Breast epithelium (tissue), 4 donors: ENCODE measurements at places on chromosomes 2 and 18.
A peak's percentile ranks its signal among the peaks of the same experiment; 100 is the strongest.

GRCh38 chr2:105590780-105591660 is 153.7 kb upstream of the NCK2 start:
- H3K4me1 ChIP-seq = no peaks in the 10 kb centered on the region
- H3K27me3 ChIP-seq = no peaks in the 10 kb centered on the region
- no peak overlapping the region for H3K27ac ChIP-seq
- DNase-seq = no peak
- H3K4me3 ChIP-seq = no peak overlapping the region

DNA sequence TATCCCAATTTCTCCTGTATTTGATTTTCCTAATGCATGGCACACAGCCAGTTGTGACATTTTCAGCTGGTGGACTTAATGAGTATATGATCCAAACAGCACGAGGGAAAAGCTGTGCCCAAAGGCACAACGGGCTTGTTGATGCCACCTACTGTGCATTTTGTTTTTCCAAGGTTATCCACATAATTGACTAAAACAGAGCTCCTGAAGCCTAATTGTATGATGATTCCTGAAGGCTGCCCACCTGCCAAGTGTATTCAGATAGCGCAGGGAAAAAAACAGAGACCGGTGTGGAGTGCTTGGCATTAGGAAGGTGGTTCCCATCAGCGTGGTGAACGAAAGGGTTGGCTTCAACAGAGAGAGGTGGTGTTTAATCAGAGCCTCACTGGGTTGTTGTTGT is 14.9 kb downstream of the RBMS1 start:
- no peaks in the 10 kb centered on the region for H3K36me3 ChIP-seq
- no peaks in the 10 kb centered on the region for H3K27me3 ChIP-seq
- no peak overlapping the region for H3K27ac ChIP-seq
- DNase-seq = no peak
- H3K4me3 ChIP-seq = no peak overlapping the region

DNA sequence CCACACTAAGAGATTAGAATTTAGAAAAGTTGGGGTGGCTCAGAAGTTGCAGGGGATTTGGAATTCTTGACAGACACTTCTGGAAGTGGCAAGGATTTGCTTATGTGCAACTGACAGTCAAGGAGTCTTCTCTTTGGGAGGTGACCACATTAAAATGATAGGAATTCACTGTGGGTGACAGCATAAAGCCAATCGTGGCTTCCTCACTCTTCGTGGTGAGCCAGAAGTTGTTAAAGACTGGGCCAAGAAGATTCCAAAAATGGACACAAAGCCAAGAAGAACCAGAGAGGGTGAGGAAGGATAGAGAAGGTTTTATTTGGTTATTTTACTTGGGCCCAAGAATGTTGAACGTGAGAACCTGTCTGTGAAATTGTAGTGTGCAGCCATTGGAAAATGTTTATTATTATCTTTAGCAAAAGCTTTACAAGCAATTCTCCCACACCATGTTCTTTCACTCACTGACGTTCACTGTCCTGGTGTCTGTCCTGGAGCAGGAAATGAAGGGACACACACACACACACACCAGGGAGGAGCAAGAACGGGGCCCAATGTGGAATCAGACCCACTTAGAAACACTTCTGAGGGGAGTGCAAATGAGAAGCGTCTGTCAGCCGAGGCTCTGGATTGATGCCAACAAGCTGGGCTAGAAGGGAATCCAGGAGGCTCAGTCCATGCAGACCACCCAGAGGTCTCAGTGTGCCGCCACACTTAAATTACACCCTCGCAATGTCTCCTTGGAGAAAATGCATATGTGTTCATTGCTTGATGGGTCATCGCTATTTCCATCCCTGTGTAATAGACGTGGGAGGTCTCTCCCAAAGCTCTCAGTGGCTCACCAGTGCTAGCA is 37.2 kb downstream of the STEAP3 start:
- H3K27ac ChIP-seq = no peak overlapping the region
- H3K36me3 ChIP-seq = no peaks in the 10 kb centered on the region
- no peaks in the 10 kb centered on the region for H3K27me3 ChIP-seq
- H3K4me1 ChIP-seq = no peaks in the 10 kb centered on the region
- no peak overlapping the region for H3K4me3 ChIP-seq

DNA sequence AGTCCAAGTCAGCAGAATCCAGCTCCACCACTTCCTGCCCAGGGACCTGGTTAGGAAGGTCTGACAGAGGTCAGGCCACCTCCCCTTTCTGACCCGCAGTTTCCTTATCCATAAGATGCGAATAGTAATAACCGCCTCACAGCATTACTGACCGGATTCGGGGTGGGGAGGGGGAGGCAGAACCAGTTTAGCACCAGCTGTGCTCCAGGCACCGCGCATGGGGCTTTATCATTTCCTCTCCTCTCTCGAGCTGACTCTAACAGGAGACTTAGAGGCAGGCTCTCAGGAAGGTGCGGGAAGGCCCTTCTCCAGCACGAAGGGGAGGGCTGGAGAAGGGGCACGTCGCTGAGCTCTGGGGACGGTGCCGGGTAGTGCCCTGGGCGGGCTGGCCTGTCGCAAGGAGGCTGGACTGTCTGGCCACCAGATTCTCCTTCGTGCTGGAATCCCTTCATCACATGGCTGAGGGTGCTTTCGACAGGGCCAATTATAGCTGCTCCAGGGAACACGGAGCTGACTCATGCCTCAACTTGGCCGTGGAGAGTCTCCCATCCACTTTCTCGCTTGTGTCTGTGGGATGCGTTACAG is 5.7 kb downstream of the EHD3 start:
- H3K4me3 ChIP-seq = no peak overlapping the region
- peak overlapping the region; percentile 92 for H3K27ac ChIP-seq
- DNase-seq = no peak
- no peaks in the 10 kb centered on the region for H3K27me3 ChIP-seq

DNA sequence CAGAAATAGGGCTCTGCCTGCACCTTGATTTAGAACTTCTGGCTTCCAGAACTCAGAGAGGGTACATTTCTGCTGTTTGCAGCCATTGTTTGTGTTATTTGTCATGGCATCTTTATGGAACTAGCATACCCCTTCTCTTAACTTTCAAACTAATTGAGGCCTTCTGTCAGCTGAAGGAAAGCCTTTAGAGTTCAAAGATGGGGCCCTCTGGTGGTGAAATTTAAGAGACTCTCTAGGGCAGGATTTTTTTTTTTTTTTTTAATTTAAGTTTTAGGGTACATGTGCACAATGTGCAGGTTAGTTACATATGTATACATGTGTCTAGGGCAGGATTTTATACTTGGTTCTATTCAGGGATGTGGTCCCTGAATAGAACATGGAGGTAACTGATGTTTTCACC is 260.6 kb upstream of the LINC00305 start:
- no peaks in the 10 kb centered on the region for H3K27me3 ChIP-seq
- no peaks in the 10 kb centered on the region for H3K36me3 ChIP-seq
- no peak for DNase-seq
- H3K4me1 ChIP-seq = no peaks in the 10 kb centered on the region
- H3K27ac ChIP-seq = no peak overlapping the region

DNA sequence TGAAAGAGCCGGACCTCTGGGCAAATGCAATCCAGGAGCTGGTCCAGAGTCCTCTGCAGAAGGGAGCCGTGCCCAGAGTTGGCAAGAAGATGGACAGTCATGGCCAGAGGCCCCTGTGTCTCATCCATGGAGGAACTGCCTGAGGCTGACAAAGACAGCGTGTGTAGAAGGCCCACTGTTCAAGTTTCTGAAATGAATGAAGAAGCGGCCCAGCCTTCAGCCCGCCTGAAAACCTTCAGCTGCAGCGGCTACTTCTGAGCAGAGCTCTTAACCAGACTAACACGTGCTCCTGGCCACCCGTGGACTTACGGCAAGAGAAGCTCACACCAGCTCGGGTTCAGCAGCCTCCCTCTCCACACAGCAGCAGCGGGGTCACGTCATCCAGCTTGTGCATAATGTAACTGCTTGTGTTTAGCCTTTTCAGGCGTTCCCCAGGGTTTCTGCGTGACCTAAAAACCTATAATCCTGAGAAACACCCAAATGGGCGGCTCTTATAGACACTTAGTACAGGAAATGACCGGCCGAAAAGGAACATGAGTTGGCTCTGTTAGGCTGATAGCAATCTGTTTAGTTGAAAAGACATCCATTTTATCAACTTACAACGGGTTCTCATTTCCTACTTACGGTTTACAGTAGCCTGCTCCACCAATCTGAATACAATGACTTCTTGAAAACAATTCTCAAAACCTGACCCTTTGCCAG is at the start of gene FAM124B:
TSS of gene FAM124B (minus strand) at position 467 of the 702 bp plus-strand sequence. CDS start at position 128, 339 bp downstream.
- DNase-seq = peak; percentile 35
- H3K36me3 ChIP-seq = no peaks in the 10 kb centered on the region
- H3K27me3 ChIP-seq = no peaks in the 10 kb centered on the region
- H3K4me3 ChIP-seq = peak within 1 kb of the TSS; percentile 43
- H3K27ac ChIP-seq = peak within 1 kb of the TSS; percentile 66

DNA sequence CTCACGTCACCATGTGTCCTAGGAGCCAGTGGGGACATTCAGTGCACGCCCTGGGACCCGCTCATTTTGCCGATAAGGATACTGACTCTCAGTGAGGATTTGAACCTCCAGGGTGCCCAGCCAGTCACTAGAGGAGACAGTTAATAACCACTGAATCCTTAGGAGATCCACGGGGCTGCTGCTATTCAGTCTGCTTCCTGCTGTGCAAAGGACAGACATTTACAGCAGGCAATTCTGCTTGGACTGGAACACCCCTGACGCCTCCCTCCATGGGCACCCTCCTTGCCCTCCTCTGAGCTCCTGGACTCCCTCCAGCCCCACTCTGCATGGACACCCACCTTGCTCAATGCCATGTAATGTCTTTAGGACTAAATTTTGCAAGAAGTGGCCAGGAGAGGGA is 265.5 kb downstream of the EIPR1 start:
- no peak for DNase-seq
- no peaks in the 10 kb centered on the region for H3K4me1 ChIP-seq
- H3K36me3 ChIP-seq = no peaks in the 10 kb centered on the region
- no peak overlapping the region for H3K4me3 ChIP-seq
- no peak overlapping the region for H3K27ac ChIP-seq

DNA sequence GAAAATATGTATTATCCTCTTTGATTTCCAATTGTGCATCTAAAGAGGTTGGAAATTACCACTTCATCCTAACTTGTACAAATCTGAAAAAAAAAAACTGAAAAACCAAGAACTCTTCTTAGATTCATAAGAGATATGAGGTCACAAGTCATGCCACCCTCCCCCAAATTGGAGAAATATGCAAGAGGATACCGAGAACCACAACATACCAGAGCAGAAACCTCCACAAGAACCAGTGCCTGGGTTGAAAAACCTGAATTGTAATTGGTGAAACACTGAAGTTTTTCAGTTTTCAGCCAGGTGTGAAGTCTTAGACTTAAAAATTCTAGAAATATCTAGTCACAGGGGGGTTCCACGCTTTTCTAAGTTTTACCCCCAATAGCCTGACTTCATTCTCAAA is 1029.5 kb upstream of the LRRTM1 start:
- DNase-seq = no peak
- H3K4me1 ChIP-seq = no peaks in the 10 kb centered on the region
- H3K27ac ChIP-seq = no peak overlapping the region
- no peak overlapping the region for H3K4me3 ChIP-seq
- no peaks in the 10 kb centered on the region for H3K36me3 ChIP-seq
- H3K27me3 ChIP-seq = no peaks in the 10 kb centered on the region

DNA sequence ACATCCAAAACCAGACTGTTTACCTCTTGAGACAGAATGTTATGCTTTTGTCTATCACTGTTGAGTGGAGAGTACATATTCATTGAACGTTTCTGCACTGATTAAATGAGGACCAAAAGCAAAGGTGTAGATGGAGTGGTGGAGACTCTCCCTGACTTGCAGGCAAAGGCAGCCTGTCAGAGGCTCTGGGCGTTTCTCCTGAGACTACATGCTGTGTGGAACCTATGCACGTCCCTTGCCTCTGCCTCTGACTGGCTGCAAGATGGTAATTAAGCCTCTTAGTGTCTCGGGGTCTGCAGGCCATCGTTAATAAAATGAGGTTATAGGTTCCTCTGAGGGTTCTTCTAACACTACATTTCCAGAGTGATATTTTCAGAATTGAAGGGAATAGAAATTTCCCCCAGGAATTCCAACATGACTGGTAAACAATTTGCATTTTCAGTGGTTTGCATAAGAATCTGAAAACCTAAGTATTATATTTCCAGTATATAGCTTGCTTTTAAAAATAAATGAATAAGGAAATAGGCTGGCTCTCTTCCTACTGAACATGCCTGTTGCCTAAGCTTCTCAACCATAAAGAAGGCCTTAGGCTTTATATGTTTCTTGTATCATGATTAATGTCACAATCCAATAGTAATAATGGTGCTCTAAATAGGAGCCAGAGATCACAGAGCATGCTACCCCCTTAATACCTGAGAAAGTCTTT is 107.4 kb downstream of the FTCDNL1 start:
- no peaks in the 10 kb centered on the region for H3K27me3 ChIP-seq
- H3K4me3 ChIP-seq = no peak overlapping the region
- H3K4me1 ChIP-seq = no peaks in the 10 kb centered on the region
- no peak for DNase-seq

- no peak for DNase-seq
- H3K36me3 ChIP-seq = no peaks in the 10 kb centered on the region
- no peaks in the 10 kb centered on the region for H3K27me3 ChIP-seq
- no peaks in the 10 kb centered on the region for H3K4me1 ChIP-seq
- no peak overlapping the region for H3K27ac ChIP-seq
These were observed 196.1 kb downstream of the LTBP1 start for GRCh38 chr2:33142810-33143209.

DNA sequence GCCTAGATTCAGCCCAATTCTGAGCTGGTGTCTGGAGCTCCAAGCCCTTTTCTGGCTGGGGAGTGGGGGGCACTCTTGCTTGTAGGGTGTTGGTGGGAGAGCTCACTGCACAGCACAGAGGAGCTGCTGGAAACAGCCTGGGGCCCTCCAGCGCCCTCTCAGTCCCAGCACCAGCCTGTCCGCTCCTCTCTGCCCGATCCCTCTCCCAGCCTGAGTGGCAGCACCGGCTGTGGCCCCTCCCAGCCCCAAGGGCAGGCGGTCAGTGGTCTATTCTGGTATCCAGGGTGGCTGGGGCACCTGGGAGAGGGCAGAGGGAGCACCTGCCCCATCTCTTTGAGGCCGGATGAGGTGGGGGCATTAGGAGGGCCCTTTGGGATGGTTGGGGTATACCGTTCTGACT is 13.2 kb upstream of the DES start:
- DNase-seq = no peak
- H3K27me3 ChIP-seq = no peaks in the 10 kb centered on the region
- H3K4me3 ChIP-seq = no peak overlapping the region
- peaks cover 5% of the 10 kb centered on the region for H3K4me1 ChIP-seq
- peak overlapping the region; percentile 32 for H3K27ac ChIP-seq

GRCh38 chr2:17706845-17707244 is 46.8 kb downstream of the SMC6 start:
- H3K36me3 ChIP-seq = peaks cover 8% of the 10 kb centered on the region
- no peak overlapping the region for H3K27ac ChIP-seq
- H3K4me3 ChIP-seq = no peak overlapping the region
- DNase-seq = no peak
- H3K4me1 ChIP-seq = no peaks in the 10 kb centered on the region

GRCh38 chr2:118569876-118570535 is 277.4 kb downstream of the EN1 start:
- no peaks in the 10 kb centered on the region for H3K36me3 ChIP-seq
- DNase-seq = no peak
- H3K4me1 ChIP-seq = no peaks in the 10 kb centered on the region
- no peaks in the 10 kb centered on the region for H3K27me3 ChIP-seq
- no peak overlapping the region for H3K27ac ChIP-seq
